T-helper 9 cell (primary cell): ENCODE measurements at places on chromosomes 13 and 19.

DNA sequence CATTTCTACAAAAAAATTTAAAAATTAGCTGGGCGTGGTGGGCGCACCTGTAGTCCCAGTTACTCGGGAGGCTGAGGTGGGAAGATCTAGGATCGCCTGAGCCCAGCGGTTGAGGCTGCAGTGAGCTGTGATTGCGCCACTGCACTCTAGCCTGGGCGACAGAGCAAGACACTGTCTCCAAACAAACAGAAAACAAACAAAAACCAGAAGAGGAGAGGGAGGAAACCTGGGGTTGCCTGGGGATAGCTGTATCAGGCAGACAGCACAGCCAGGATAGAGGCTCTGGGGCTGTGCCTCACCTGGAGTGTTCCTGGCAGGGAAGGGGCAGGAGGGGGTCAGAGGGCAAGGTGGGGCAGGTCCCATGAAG is 2.6 kb upstream of the POLR2E start:
- no peak for DNase-seq

GRCh38 chr19:39759457-39760184 is 19.0 kb upstream of the LEUTX start:
- DNase-seq, result no peak

GRCh38 chr19:15185188-15185587 is 15.6 kb downstream of the NOTCH3 start:
- DNase-seq, result no peak

DNA sequence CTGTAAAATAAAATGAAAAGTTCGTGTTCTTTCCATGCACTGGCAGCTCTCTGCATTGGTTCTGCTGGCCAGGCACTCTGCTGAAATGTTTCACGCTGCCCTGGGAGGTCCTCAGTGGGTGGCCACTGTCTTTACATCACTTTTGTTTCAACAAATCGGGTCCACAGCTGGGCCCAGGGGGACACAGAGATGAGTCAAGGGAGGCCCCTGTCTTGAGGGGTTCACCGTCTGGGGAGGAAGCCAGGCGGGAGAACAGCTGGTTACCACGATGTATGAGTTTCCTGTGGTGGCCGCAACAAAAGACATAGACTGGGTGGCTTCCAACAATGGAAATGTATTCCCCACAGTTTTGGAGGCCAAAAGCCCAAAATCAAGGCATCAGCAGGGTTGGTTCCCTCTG is 5.1 kb upstream of the KLF2 start:
- no peak for DNase-seq

DNA sequence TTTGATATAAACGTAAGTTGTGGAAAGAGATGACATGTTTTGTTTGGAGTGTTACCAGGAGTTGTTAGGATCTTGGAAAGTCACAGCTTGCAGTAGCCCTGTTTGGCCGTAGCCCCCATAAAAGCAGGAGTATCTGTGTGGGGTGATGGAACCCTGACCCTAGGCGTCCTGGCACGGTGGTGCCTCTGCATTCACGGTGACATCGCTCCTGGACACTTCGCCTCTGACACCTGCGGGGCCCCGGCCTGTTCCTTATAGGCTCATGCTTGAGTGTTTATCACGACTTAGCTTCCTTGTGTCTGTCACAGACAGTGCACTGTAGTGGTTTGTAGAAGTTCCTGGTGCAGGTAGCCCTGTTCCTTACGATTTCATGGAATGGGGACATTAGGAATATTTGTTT is 74.2 kb downstream of the ATP11A start:
- no peak for DNase-seq

GRCh38 chr13:87147076-87147475 is 524.1 kb upstream of the SLITRK5 start:
- no peak for DNase-seq

DNA sequence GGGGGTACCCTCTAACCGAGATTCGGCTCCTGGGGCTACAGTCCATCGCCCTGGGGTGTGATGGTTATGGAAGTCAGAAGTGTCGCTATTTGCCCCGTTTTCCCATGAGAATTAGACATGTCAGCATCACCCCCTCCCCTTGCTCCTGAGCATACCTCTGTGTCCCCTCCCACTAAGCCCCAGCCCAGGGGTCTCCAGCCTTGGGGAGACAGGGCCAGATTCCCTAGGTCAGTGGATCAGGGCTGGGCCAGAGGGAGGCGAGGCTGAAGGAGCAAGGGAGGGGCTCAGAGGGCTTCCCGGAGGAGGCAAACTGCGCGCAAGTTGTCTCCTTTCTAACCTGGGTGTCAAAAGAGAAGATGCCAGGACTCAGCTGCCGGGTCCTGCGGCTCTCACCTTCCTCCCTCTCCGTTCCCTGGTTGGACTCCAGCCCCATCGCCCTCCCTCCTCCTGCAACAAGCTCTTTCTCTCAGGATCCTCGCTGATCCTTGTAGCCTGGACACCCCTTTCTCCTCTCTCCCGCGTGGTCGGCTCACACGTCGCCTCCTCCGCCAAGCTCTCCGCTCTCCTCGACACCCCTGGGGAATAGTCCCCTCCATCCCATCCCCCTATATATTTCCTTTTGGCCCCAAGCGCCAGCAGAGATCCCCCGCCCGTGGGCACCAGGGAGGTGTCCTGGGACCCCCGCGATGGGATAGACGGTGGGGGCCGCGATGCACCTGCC is 459 bp upstream of the TMEM59L start:
- no peak for DNase-seq

DNA sequence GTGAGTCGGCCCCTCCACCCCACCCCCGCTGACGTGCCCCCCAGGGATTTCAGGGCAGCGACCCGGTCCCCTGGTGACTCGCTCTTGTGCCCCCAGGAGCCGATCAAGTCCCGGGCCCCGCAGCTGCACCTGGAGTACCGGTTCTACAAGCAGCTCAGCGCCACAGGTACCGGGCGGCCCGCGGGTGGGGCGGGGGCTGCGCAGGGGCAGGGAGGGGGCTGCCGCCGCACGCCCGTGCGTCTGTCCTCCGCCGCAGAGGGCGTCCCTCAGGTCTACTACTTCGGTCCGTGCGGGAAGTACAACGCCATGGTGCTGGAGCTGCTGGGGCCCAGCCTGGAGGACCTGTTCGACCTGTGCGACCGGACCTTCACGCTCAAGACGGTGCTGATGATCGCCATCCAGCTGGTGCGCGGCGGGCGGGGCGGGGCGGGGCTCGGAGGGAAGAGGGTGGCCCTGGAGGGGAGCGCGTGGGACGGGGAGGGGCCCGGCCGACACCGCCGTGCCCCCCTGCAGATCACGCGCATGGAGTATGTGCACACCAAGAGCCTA is 37.1 kb downstream of the BTBD2 start:
- no peak for DNase-seq

GRCh38 chr19:18896421-18896841 is 473 bp upstream of the CERS1 start:
- DNase-seq, result no peak

DNA sequence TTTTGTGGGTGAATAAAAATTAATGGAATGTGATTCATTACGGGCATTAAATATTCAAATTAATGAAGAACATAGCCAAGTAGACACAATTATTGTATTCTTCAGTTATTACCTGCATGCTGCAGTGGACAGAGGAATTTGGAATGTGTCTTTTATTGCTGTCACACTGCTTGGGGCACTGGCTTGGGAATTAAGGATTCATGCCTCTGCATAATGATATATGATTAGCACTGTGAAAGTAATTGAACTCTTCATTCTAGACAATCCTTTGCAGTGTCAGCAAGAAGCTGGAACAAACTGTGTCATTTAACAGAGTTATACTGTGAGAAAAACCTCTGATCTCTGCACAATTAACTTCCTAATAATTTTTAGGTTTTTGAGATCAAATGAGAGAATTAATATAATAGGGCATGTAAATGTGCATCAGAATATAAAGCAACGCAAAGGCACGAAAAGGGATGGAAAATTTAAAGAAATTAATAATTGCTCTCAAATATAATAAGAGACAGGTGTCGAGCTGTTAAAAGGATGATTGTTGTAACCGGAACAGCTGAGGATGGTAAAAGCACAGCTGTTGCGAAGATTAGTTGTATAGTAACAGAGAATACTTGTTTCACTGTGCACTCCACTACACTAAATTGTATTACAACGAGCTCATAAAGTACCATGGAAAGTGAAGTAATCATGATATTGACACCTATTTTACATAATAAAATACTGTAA is 235.1 kb upstream of the MIR17HG start:
- DNase-seq, result no peak

GRCh38 chr13:93227280-93227877 is 772 bp downstream of the GPC6 start:
- DNase-seq, result no peak

DNA sequence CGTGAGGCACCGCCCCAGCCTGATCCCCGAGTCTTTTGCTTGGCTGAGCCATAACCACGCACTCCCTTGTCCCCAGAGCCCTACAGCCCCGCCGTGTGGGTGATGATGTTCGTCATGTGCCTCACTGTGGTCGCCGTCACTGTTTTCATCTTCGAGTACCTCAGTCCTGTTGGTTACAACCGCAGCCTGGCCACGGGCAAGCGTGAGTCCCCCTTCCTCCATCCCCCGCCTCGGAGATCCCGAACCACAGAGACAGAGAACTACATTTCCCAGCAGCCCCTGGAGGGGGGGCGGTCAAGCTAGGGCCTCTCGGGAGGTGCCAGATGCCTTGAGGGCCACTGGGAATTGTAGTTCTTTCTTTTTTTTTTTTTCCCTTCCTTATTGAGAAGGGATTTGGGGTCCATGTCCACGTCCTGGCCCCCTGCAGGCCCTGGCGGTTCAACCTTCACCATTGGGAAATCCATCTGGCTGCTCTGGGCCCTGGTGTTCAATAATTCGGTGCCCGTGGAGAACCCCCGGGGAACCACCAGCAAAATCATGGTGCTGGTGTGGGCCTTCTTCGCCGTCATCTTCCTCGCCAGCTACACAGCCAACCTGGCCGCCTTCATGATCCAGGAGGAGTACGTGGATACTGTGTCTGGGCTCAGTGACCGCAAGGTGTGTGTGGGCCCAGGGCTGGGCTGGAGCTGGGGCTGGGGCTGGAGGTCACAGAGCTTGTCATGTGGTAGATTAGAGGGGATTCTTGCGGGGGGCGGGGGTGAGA is 25.9 kb downstream of the GRIN2D start:
- DNase-seq, result peak; percentile 57

DNA sequence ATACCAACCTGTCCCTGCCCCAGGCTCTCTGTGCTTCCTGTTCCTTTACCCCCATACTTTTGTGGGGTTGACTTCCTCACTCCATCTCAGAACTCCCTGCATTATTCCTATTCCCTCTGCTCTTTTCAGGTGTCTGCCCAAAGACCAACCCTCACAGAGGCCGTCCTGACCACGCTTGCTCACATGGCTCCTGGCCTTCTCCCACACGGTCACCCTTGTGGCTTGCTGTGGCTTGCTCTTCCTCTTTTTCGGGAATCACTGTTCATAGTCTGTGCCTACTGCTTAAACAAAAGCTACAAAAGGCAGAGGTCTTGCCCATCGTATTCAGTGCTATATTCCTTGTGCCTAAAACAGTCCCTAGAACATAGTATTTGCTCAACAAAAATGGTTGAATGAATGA is 25.2 kb upstream of the ARGLU1 start:
- DNase-seq, result no peak

DNA sequence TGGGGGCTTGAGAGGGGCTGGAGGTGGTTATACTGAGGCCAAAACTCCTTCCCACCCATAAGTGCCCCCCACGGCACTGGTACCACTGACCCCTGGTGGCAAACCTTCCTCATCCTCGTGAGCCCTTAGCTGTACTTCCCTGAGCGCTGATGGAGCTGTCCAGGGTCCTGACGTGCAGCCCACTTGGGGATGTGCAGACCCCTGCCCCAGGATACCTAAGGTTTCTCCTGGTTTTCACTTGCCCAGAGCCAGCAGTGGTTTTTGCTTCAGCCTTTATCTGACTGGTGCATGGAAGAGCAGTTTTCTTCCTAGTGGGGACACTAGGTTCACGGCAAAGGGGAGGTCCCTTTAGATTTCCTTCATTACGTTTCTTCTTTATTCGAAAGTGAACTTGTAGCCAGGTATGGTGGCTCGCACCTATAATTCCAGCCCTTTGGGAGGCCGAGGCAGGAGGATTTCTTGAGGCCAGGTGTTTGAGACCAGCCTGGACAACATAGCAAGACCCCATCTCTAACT is 28.7 kb upstream of the KCTD15 start:
- DNase-seq, result no peak

DNA sequence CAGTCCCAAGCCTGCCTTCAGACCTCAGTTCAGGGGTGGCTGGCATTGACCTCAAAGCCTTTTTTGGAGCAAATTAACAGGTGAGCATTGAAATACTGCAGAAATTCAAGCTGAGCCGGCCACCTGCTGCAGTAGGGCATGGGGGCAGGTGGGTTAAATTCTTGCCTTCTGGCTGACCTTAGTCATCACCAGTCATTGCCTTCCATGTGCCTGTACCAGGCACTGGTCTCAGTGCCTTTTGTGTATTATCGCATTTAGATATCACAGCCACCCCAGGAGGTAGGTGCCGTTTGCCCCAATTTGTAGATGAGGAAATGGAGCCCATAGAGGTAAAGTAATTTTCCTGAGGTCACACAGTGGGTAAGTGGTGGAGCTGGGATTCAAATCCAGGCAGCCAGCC is 7.2 kb downstream of the PPP1R37 start:
- DNase-seq, result no peak

DNA sequence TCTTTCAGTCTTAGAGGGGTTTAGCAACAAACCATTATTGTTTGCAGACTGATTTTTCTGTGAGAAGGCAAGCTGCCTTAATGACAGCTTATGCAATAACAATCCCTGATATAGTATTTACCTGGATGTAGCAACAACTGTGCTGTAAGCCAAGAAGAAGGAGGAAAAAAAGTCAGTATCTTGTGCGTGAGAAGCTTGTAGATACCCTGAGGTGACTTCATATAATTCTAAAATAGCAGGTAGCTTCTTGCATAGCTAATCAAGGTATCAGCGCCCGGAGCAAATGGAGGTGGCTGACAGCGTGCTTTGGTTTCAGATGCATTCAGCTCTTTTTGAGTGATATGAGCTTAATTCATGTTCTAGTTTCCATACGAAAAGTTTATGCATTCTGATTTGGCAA is 309.8 kb downstream of the KLF5 start:
- no peak for DNase-seq
